ENCODE measurements at places on chromosomes 2 and 18.

- no peak for DNase-seq
Measured at GRCh38 chr2:46459694-46460093, 19.7 kb upstream of the TMEM247 start.

- DNase-seq: peak; percentile 25
Measured at GRCh38 chr2:30272761-30273573, 41.6 kb downstream of the LBH start.

- DNase-seq: no peak
Measured at GRCh38 chr18:14747513-14748474, at the start of gene ANKRD30B. Gene ANKRD30B (plus strand): TSS chr18:14748172. CDS start chr18:14748420, 248 bp downstream.

GRCh38 chr18:56517196-56517595 lies 121.2 kb downstream of the TXNL1 start:
- no peak for DNase-seq

DNA sequence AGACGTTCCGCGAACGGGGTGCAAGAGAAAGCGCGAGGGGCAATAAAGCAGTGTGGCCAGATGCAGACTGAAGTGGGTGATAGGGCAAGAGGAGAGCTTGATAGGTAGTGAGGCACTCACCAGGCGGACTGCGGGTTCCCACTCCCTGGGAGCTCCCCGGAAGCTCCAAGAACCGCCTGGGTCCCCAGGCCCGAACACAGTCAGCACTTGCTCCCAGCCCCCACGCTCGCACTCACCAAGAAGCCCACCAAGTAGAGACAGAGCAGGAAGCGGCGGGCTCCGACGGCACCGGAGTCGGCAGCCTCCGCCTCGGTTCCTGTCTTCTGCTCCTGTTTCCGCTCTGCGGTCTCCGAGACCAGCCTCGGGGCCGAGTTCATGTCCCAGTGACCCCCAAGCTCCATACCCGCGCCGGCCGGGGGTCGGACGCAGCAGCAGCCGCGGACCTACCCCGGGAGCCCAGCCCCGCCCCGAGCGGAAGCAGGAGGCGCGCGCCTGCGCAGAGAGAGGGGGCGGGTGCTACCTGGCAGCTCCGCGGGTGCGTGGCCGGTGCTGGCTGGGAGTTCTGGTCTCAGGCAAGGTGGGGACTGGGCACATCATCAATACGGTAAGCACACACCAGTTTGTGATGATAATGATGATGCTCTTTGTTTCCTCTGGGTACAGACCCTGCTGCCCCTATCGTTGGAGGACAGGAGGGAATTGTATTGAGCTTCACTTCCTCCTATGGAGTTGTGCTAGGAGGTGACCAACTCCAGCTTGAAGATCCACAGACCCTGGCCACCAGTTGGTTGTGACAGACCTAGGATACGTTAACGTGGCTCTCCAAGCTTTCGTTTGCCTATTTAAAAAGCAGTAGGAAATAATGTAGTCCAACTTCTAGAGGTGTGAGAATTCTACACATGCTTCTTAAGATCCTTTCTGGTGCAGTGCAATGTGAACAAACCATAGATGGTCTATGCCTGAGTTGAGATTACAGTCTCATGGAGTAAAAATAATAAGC lies 25.1 kb upstream of the TMEM182 start:
- peak; percentile 82 for DNase-seq

DNA sequence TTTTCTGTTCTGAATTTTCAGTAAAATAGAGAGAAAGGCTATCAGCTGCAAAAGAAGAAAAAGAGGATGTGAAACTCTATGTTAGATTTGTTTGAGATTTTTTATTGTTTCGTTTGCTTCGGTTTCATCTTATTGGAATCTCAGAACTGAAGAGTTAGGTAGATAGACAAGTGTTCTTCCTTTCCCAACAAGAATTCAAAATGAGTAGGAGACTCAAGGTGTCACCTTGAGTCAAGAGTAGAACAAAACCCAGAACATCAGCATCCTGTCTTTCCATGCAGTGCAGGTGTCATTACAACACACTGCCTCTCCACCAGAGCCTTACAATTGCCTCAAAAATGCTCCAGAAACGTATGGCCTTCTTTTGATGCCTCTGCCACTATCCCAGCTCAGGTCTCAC lies 21.1 kb downstream of the NBAS start:
- no peak for DNase-seq

DNA sequence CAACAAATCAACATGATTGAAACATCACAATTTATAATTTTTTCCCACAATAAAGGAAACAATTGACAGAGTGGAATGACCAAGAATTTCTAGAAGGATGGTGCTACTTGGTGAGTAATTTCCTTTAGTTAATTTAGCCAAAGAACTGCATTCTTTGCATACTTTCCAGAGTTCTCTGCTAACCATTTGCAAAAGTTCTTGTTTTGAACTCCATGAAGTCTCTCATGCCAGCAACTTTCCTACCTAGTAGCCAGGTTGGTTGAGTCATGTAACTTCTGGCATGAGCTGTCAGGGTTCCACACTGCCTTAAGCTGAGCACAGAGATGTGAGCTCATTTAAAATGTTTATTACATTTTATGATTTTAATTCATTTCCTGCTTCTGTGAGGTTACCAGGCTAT lies 539.6 kb downstream of the PID1 start:
- DNase-seq: no peak

DNA sequence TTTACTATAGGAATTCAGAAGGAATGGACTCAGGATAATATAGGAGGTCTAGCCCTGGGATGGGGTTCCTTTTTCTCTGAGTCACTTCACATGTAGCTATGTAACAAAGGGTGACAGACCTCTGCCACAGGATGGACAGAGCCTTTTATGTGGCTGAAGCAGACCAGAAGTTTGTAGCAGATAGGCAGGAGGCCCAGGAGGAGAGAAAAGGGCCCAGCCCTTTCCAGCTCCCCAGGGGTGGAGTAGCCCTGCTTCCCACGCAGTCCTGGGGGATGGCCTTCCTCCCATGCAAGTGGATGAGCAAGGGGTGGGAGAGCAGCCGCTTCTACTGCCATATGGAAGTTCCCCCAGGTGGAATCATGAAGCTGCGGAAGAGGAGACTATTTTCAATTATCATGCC lies 40.3 kb downstream of the ARMC9 start:
- DNase-seq: no peak

DNA sequence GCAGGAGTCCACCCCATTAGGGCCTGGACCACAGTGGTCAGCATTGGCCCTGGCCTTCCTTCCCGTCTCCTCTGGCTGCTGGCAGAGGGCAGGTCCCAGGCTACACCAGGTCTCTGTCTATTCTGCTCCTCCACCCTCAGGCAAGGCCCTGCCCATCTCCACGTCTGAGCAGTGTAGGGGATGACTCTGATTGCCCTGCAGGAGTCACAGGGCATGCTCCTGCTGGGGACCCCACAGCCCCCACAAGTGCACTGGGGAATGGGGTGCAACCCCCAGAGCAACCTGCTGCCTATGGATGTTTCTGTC lies 40.0 kb downstream of the STK25 start:
- DNase-seq: no peak

- no peak for DNase-seq
Measured at GRCh38 chr2:139271149-139271548, 491.0 kb upstream of the NXPH2 start.

- DNase-seq: no peak
Measured at GRCh38 chr18:76266236-76266991, 228.6 kb downstream of the ZNF516 start.

GRCh38 chr2:150107816-150108215 lies 379.7 kb downstream of the RND3 start:
- no peak for DNase-seq

GRCh38 chr2:232418466-232419244 lies 12.0 kb downstream of the ALPG start:
- no peak for DNase-seq

GRCh38 chr18:26335571-26336487 lies 109.6 kb downstream of the TAF4B start:
- no peak for DNase-seq

DNA sequence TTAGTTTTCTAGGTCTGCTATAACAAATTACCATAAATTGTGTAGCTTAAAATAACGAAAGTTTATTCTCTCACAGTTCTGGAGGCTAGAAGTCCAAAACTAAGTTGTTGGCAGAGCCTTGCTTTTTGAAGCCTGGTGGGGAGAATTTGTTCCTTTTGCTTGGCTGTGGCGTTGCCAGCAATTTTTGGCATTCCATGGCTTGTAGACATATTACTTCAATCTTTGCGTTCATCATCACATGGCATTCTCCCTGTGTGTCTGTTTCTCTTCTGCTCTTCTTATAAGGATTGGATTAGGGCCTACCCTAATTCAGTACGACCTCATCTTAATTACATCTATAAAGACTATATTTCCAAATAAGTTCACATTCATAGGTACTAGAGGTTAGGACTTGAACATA lies 217.7 kb downstream of the MBD5 start:
- DNase-seq: no peak

DNA sequence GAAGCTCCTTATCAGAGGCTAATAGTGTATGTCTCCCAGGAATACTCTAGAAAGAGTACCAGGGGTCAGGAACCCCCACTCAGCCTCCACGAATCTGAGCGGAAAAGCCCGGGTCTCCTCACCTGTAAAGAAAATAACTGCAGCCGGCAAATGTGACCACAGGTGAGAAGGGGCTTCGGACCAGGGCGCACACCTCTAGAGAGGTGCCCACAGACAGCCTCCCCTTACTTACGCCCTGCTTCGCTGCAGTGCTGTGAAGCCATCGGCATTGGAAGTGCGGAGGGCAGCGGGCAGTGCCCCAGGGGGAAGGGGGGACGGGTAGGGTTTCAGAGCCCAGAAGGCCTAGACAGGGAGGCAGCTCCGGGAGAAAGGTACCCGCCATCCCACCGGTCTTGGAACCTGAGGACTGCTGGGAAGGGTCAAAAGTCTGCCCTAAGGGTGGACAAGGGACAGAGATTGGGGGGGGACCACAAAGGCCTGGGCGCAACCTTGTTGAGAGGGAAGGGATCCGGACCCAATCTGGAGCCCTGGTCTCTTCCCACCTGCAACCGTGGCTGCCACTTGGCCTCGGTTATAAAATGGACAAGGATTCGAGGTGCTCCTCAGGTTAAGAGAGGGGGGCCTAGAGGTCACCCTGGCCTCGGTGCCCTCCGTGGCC lies 642 bp upstream of the STEAP3 start:
- DNase-seq: no peak

DNA sequence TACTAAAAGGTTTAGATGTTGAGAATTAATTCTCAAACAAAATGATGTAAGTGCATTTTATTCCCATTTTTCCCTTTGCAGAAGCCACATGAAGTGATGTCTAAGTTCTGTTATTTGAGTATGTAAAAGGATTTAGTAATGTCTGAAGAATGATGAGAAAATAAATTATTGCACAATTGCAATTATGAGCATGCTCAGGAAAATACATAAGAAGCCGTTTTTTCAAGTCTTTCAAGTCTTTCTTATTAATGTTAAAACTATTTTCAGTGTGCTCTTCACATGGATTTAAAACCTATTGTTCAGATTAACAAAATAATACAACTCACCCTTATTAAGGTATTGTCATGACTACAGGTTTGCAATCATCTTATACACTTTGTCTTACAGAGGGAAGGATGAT lies 331.4 kb upstream of the NETO1 start:
- no peak for DNase-seq

- DNase-seq: no peak
Measured at GRCh38 chr2:105785095-105785847, 40.6 kb downstream of the NCK2 start.

DNA sequence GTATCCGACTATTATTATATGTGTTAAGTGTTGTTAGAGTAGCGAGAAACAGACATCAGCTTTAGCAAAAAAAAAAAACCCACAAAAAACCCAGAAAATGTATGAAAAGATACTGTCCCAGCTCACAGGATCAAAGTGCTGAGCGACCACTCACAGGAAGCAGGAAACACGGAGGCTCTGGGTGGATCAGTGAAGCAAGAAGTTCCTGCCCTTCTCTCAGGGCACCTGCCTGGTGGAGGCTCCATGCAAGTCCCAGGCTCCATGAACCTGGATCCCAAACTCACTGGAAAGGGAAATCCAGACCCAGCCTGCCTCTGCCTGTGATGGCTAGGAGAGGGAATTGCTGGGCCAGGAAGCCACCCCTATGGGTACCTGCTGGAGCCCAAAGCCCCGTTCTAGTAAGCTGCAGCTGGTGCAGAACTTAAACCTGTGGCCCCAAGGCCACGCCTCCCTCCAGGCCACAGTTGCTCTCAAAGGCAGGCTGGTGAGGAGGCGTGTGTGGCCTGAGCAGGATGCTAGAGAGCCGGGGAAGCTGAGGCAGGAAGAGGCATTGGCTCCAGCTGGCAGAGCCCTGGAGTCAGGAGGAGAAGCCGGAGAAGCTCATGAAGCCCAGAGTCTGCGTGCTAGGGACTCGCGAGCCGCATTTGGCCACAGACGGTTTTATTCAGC lies 63.5 kb upstream of the TAF1B start:
- DNase-seq: peak; percentile 68

- DNase-seq: no peak
Measured at GRCh38 chr2:86251840-86252266, 52.6 kb downstream of the MRPL35 start.
